ENCODE measurements at places on chromosomes 6 and 20.
A peak's percentile ranks its signal among the peaks of the same experiment; 100 is the strongest.

GRCh38 chr6:125749173-125749864, at the start of gene HEY2:
HEY2 (plus strand) TSS chr6:125749632; CDS start chr6:125749777, 145 bp downstream.
- DNase-seq = peak; percentile 78

- DNase-seq = no peak
Measured at GRCh38 chr20:34033903-34034302, 40.2 kb downstream of the RALY start.

DNA sequence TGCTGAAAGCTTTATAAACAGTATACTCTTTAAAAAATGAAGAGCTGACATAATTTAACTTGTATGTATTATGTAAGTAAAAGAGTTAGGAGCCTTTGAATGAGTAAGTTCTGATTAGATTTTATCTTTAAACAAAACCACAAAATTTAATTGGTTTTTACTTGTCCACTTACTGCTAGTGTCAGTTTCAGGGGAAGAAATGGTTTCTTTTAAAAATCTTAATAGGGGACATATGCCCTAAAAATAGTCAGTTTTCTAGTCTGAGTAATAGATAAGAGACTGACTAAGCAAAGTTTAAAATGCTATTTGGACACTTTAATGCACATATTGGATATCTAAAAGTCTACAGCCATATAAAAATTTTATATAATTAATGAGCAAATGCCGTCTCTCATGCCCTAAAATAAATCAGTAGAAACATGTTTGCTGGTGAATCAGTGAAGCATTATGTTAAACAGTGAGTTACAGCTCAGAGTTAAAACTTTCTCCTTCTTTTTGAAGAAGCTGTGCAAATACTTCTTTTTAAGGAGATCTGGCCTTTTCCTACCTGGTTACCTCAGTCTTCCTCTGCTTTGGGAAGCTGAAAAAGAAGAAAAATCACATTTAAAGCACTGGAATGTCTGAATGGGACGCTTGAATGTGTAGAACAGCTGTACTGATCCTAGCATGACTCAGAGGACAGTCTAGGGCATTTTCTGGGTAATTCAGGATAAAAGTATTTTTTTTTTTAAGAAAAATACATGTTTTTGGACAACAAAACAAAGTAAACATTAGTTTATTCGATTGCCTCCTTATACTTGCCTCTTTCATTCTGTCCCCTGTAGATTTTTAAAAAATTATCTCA, 55.3 kb downstream of the CDH26 start:
- DNase-seq = no peak

DNA sequence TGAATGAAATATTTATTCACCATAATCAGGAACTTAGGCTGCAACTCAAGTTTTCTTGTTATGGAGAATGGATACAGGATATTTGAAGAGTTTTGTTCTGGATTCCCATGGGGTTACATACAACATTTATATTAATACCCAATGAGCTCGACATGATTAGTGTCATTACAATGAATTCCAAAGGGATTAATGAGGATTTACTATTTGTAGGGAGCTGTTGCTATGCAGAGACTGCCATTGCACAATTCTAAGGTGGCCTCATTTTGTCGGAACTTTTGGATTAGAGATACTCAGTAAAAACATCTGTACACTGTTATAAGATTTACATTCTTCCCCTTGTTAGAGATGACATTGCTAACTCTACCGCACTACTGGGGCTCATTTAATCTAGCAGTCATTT, 586.8 kb upstream of the MAP3K7 start:
- no peak for DNase-seq

GRCh38 chr6:138454981-138455706, 44.1 kb downstream of the NHSL1 start:
- DNase-seq = peak; percentile 9

- no peak for DNase-seq
Measured at GRCh38 chr20:21496452-21496851, 17.4 kb downstream of the NKX2-2 start.

DNA sequence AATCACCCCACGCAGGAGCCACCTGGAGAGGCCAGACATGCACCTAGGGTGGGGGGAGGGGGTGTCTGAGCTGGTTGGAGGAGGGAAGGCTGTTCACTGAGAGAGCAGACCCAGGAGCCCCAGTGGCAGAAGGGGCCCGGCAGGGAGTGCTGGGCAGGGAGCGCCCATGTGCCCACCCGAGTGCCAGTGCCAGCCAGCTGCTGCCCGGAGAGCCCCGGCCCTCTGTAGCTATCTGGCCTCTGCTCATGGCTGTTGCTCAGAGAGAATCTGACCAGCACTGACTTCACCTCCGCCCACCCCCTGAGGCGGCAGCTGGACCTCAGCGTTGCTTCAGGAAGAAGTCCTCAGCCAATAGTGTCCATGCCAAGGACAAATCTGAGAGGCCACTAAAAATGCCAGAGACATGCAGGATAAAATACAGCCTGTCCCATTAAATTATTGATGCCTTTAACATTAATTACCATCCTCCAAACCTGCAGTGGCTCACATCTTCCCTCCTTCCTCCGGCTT, 22.8 kb downstream of the SLC17A9 start:
- DNase-seq = no peak

DNA sequence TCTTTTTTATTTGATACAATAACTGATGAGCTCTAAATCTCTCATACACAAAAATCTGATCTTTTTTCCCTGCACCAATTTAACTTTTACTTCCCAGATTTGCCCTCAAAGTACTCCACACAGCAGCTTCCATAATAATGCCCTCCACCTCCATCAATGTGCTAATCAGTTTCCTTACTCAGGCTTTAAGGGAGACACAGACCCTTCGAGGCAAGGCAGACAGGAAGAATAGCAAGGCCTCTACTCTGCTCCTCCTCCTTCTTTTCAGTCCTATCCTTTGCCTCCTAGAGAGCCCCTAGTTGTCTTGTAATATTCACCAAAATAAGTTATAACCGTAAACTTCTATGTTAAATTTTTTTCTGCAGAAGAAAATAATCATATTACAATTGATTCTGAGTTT, 444.9 kb upstream of the RNF217 start:
- no peak for DNase-seq

GRCh38 chr6:127397729-127398630, 54.6 kb upstream of the ECHDC1 start:
- DNase-seq = no peak

DNA sequence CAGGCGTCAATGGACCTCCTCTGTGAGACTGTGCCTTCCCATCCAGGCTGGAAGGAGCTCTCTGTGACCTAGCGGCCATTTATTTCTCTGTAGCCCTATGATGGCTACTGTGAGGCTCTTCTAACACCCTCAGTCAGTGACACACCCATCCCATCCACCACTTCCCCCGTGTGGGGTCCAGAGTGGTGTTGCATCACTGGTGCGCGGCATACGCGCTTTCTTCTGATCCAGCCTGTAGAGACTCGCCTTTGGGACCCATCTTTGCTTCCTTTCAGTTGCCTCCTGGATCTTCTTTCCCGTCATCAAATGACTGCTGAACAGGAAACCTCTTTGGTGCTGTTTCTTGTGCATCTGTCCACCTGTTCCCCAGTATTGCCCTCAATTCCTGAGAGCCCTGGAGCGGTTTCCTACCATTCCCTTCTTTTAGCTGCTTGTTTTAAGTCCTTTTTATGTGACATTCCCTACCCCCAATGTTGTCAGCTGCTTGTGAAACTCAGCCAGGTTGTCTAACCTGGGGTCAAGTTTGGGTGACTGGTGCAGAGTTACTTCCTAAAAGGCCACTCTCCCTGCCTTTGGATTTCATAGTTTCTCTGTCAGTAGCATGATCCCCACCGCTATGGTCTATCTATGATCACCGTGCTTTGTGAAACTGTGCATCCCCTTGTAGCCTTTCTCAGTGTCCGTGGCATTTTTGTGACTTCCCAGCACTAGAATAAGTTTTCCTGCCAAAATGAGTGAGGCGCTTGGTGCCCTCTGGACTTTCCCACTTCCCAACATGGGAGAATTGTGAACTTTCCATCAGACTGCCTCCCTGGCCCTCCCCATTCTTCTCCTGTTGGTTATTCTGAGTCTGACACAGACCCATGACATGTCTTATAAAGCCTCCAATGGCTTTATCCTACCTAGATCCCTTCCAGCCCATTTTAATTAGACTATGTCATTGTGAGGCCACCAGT, 5.7 kb downstream of the PRR3 start:
- no peak for DNase-seq

Measured in memory B cell (primary cell).